ENCODE measurements at places on chromosomes 5 and 9.

GRCh38 chr5:79075646-79076426, 6.3 kb downstream of the BHMT2 start:
- H3K4me3 ChIP-seq = no peak overlapping the region
- ATAC-seq = no peak
- no peaks in the 10 kb centered on the region for H3K27me3 ChIP-seq
- peaks cover 6% of the 10 kb centered on the region for H3K4me1 ChIP-seq

GRCh38 chr5:64653766-64654560, 36.3 kb upstream of the SHISAL2B start:
- no peak overlapping the region for H3K27ac ChIP-seq
- no peak overlapping the region for H3K4me3 ChIP-seq
- H3K36me3 ChIP-seq = no peaks in the 10 kb centered on the region
- no peaks in the 10 kb centered on the region for H3K4me1 ChIP-seq

- no peaks in the 10 kb centered on the region for H3K36me3 ChIP-seq
- no peak overlapping the region for H3K27ac ChIP-seq
Observed at GRCh38 chr5:107948377-107948776, 277.6 kb upstream of the EFNA5 start.

GRCh38 chr5:104347119-104347708, 784.6 kb upstream of the NUDT12 start:
- H3K4me1 ChIP-seq = no peaks in the 10 kb centered on the region
- no peak overlapping the region for H3K27ac ChIP-seq
- no peak overlapping the region for H3K4me3 ChIP-seq
- no peak for ATAC-seq
- no peaks in the 10 kb centered on the region for H3K36me3 ChIP-seq

GRCh38 chr5:122312591-122313406, 762 bp downstream of the SNCAIP start:
- peaks cover 41% of the 10 kb centered on the region for H3K27me3 ChIP-seq
- no peaks in the 10 kb centered on the region for H3K4me1 ChIP-seq
- peak overlapping the region; percentile 63 for H3K4me3 ChIP-seq
- ATAC-seq = peak; percentile 62

- H3K36me3 ChIP-seq = no peaks in the 10 kb centered on the region
- H3K27me3 ChIP-seq = no peaks in the 10 kb centered on the region
- H3K4me3 ChIP-seq = peak overlapping the region; percentile 89
- no peak for ATAC-seq
Observed at GRCh38 chr5:142110046-142110531, 1.5 kb downstream of the NDFIP1 start.

DNA sequence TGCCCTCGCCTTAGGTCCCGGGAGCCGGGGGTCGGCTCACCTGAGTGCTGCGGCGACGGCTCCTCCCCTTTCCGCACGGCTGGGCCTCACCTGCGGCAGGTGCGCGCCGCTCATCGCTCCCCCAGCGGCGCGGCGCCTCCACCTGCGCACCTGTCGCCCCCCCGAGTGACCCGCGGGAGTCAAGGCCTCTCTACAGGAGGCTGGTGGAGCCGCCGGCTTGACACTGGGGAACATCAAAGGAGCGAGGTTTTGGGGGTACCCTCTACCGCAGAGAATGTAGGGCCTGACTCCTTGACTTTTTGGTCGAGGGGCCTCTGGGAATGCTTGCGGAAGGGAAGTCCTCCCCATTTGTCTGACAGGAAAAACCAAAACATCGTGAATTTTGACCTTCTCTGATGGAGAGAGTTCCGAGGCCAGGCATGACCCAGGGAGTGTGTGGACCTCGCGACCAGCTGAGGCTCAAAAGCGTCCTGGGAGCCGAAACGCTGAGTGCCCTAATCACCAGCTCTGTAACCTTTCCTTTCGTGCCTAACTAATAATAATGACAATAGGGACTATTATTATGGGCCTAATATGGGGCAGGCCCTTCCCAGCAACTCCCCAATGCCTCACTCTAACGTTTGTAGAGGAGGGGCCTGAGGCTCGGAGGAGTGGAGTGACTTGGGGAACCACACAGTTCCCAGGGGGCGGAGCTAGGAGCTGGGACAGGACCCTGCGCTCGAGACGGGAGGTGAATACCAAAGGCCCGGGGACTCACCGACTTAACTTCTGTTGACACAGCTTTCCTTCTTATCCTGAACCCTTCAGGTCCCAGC, 714 bp upstream of the IER5L start:
- no peak overlapping the region for H3K4me3 ChIP-seq
- ATAC-seq = no peak
- H3K27ac ChIP-seq = no peak overlapping the region
- H3K27me3 ChIP-seq = no peaks in the 10 kb centered on the region

DNA sequence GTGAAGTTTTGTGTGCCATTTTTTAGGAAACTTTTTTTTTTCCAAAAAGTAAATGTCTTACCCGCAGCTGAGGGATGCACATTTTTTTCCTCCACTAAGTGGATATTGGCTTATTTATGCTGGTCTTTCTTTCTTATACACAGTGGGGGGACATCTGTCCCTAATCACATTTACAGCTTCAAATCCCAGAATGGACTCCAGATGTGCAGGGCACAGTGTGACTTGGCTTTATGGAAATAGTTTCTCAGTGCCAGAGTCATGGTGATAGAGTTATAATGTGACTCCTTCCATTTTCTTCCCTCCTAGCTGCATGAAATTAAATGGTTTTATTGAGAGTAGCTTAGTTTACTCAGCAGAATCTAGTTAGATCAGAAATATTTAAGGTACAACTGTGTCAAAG, 66.5 kb downstream of the SV2C start:
- H3K4me1 ChIP-seq = no peaks in the 10 kb centered on the region
- H3K36me3 ChIP-seq = no peaks in the 10 kb centered on the region
- ATAC-seq = no peak
- no peaks in the 10 kb centered on the region for H3K27me3 ChIP-seq

DNA sequence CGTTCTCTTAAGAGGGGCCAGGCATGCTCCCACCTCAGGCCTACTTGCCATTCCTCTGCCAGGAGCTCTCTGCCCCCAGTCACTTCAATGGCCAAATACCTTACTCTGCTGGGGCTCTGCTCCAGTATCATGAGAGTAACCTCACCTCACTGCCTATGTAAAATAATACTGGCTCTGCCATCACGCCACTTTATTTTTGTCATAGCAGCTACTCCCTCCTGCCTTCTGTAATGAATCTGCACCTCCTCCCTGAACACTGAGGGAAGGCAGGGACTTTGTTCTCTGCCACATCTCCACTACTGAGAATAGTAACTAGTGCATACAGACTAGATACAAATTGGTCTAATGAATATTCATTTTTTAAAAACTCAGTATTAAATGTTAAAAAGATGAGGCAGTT, 33.8 kb downstream of the MACROH2A1 start:
- H3K27ac ChIP-seq = peak overlapping the region; percentile 73
- peaks cover 58% of the 10 kb centered on the region for H3K36me3 ChIP-seq
- H3K27me3 ChIP-seq = no peaks in the 10 kb centered on the region
- no peak for ATAC-seq
- no peak overlapping the region for H3K4me3 ChIP-seq

DNA sequence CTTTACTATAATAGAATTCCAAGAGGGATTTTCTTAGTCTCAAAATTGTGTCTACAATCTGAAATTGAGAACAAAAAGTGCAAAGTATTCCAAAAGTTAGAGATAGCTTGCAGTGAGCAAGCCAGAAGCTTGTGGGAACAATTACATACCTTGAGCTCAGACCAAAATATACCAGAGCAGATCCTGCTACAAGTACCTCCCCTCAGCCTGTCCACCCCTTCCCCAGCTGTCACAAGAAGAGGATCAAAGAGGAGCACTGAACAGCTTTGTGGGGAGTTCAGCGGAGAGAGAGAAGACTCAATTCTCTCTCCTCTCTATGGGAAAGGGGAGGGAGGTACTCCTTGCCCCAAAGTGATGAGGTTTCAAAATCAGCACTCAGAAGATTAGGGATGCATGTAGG, 869.2 kb upstream of the DMAC1 start:
- no peak for ATAC-seq
- no peaks in the 10 kb centered on the region for H3K4me1 ChIP-seq
- H3K27me3 ChIP-seq = no peaks in the 10 kb centered on the region
- no peaks in the 10 kb centered on the region for H3K36me3 ChIP-seq
- no peak overlapping the region for H3K27ac ChIP-seq
- H3K4me3 ChIP-seq = no peak overlapping the region

DNA sequence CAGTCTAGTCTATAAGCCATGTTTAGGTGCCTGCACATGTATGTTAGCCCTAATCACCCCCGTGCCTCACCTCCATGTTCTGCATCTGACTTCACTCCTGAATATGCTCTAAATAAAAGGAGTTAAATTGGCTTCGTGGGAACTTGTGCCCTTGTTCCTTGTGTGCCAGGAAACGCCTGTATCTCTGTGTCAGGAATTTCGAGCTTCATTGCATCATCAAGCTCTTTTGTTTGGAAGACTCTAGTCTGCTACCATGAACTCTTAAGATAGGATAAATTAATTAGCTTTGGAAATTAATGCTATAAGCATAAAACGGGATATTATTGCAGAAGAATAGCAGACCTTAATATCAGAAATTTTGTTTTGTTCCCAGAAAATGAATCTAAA, 99.2 kb downstream of the ADCY2 start:
- H3K4me3 ChIP-seq = no peak overlapping the region
- H3K36me3 ChIP-seq = no peaks in the 10 kb centered on the region
- ATAC-seq = peak; percentile 35
- peaks cover 25% of the 10 kb centered on the region for H3K4me1 ChIP-seq

- no peaks in the 10 kb centered on the region for H3K4me1 ChIP-seq
- H3K4me3 ChIP-seq = no peak overlapping the region
- H3K36me3 ChIP-seq = no peaks in the 10 kb centered on the region
Observed at GRCh38 chr9:18575686-18576085, 101.7 kb downstream of the ADAMTSL1 start.

DNA sequence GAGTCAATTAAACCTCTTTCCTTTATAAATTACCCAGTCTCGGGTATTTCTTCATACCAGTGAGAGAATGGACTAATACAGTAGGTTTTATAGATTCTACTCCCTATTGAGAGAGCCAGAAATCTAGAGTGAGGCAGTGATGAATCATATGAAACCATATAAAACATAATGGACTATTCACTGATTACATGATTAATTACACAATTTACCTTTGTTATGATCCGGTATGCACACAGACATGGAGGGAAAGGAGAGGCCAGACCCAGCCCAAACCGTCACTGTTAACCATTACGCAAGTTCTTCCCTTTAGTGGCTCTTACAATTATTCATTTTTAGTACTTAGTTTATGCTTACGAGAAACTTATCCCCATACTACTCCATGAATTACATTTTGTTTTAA, 205.0 kb downstream of the DNAH5 start:
- no peaks in the 10 kb centered on the region for H3K36me3 ChIP-seq
- no peak overlapping the region for H3K27ac ChIP-seq
- no peaks in the 10 kb centered on the region for H3K27me3 ChIP-seq
- no peak overlapping the region for H3K4me3 ChIP-seq
- no peak for ATAC-seq

GRCh38 chr5:178259623-178260536, 27.3 kb upstream of the PHYKPL start:
- no peak overlapping the region for H3K4me3 ChIP-seq
- peaks cover 5% of the 10 kb centered on the region for H3K27me3 ChIP-seq
- H3K4me1 ChIP-seq = no peaks in the 10 kb centered on the region
- H3K27ac ChIP-seq = no peak overlapping the region
- H3K36me3 ChIP-seq = no peaks in the 10 kb centered on the region

GRCh38 chr9:68731857-68732256, 26.8 kb downstream of the PIP5K1B start:
- H3K27me3 ChIP-seq = no peaks in the 10 kb centered on the region
- H3K4me3 ChIP-seq = no peak overlapping the region
- ATAC-seq = no peak
- H3K36me3 ChIP-seq = no peaks in the 10 kb centered on the region

DNA sequence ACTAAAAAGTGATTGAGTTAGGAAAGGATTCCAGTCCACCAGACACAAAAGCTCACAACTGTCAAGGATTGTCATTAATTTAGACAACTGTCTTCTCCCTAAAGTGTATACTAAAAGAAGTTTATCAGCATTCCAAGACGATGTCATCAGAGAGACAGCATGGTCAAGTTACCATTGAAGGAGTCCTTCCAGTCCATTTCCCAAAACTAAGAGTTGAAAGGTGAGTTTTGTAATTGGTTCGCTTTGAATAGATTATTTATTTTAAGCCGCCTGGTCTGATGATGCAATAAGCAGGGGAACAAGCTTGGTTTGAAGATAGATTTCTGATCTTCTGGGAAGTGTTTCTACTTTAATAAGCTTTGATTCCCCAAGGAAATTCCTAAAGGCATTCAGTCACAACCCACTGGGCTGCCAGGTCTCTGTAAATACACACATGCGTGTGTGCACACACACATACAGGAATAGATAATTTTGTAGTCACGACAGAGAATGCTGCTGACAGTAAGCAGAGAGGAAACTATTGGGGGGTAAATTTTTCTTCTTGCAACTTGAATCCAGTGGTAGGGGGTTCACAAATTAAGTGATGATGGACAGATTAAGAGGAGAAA, 234.8 kb downstream of the PIK3R1 start:
- H3K27ac ChIP-seq = no peak overlapping the region
- peak; percentile 78 for ATAC-seq
- H3K27me3 ChIP-seq = no peaks in the 10 kb centered on the region
- no peak overlapping the region for H3K4me3 ChIP-seq
- peaks cover 6% of the 10 kb centered on the region for H3K4me1 ChIP-seq
- no peaks in the 10 kb centered on the region for H3K36me3 ChIP-seq

- H3K27me3 ChIP-seq = no peaks in the 10 kb centered on the region
- no peak for ATAC-seq
- H3K4me3 ChIP-seq = no peak overlapping the region
- no peaks in the 10 kb centered on the region for H3K4me1 ChIP-seq
Observed at GRCh38 chr5:99133921-99134320, 205.1 kb upstream of the CHD1 start.

DNA sequence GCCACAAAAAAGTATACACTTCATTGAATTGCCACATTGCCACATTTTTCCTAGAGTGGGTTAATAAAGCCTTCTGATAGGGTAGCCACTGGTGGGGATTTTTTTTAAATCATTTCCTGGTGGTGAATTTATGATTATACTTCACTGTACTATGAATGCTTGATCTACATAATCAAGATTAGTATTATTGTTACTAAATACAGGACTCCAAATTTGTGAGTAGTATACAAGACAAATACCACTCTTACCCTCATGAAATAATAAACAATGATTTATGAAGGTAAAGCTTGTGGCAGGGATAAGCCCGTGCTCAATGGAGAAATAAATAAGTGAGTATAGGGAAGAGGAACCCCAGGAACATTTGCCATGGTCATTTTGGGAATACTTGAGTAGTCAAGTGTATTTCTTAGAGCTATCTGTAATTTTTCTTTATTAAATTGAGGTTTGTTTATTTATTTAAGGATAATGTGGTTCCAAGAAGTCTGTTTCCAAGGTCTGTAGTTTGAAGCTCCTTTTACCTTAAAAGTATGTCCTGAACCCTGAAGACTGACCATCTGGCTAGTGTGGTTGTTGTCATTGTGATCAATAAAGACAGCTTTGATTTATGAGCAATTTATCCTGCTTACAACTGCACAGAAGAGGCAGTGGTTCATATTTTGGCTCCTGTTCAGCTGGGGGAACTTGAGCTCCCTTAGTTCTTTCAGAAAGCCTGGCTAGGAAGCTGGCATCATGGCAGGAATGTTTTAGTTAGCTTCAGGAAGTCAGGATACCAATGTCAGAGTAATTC, 118.6 kb downstream of the ZSWIM6 start:
- H3K36me3 ChIP-seq = no peaks in the 10 kb centered on the region
- no peak overlapping the region for H3K4me3 ChIP-seq
- peak; percentile 24 for ATAC-seq
- no peaks in the 10 kb centered on the region for H3K27me3 ChIP-seq

GRCh38 chr9:6426117-6426516, 13.1 kb downstream of the UHRF2 start:
- no peaks in the 10 kb centered on the region for H3K27me3 ChIP-seq
- no peaks in the 10 kb centered on the region for H3K4me1 ChIP-seq
- H3K27ac ChIP-seq = no peak overlapping the region
- H3K4me3 ChIP-seq = no peak overlapping the region
